ENCODE measurements at places on chromosomes 2 and 18.

- no peak for DNase-seq
Observed at GRCh38 chr18:3690764-3691066, 240.7 kb downstream of the TGIF1 start.

GRCh38 chr2:233464531-233465240, 101.9 kb downstream of the USP40 start:
- DNase-seq, result no peak

DNA sequence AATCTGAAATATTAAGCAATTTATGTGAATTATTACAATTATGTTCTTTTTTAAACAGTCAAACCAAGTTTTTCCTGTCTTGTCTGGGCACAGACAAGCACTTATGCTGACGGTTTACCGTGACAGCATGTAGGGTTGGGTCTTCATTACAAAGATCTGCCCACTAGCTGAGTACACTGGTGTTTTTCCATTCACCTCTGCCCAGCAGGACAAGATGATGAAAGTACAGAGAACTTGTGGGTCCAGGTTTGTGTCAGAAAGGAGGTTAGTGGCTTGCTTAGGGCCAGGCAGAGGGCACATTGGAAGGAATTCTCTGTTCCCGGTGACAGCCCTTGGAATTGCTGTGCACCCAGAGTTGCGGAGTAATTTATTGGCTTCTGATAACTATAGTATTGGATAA, 14.0 kb downstream of the NABP1 start:
- DNase-seq, result no peak

- no peak for DNase-seq
Observed at GRCh38 chr2:165274698-165275097, 35.5 kb downstream of the SCN2A start.
